ENCODE measurements at places on chromosomes 4 and X.

- no peak for DNase-seq
Measured at GRCh38 chr4:90960433-90960832, 833.2 kb downstream of the CCSER1 start.

DNA sequence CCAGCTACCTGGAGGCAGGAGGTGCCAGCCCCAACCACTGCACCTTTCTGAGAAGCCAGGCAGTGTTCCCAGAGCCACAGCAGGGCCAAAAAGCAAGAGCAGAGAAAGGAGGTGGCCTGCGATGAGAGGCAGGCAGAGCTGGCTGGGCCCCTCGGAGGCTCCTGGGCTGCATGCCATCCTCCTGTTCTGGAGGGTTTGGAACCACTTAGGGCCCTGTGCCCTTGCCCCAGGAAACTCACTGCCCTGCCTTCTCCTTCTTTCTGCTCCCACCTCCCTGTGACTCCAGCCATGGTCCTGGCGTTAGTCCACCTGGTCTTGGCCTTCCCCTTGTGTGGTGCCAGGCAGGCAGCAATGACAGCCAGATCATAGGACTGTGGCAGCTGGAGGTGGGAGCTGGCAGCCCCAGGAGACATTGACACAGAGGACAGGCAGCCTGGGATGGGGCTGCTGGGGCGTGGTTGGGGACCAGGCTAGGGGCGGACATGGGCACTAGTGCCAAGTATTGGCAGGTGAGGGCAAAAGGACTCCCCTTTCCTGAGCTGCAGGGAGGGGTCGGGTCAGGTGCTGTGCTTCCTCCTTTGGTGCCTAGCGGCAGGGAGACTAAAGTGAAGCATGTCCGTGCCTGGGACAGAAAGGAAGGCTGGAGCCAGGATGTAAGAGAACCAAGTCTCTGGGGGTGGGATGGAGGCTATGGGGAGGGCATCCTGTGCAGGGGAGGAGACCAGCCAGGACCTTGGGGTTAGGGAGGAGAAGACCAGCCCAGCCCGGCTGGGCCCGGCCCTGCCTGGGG, 1.4 kb downstream of the APLN start:
- no peak for DNase-seq

DNA sequence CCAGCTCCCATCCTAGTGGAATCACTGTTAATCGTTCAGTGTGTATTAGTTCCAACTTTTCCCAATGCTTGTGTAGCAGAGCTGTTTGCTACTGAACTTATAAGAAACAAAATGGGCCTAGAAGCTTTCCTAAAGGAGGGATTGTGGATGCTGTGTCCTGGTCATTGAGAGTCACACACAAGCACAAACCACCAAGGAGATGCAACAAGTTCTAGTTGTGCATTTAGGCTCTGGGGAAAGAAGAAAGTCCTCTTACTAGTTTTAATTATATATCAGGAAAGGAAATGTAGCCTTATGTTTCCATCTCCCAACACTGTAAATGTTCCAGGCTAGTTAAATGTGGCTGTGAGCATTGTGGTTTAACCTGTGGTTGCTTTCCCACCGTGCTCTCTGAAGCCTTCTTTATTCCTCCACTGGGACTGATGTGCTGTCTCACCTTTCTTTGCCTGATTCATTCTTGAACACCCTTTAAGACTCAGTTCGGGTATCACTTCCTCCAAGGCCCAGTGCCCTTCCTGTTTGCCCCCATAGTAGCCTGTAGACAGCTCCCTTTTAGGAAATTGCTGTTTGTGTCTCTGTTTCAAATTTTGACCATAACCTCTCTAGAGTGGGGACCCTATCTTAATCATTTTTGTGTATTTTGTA, 34.3 kb downstream of the ATP10D start:
- DNase-seq = no peak

DNA sequence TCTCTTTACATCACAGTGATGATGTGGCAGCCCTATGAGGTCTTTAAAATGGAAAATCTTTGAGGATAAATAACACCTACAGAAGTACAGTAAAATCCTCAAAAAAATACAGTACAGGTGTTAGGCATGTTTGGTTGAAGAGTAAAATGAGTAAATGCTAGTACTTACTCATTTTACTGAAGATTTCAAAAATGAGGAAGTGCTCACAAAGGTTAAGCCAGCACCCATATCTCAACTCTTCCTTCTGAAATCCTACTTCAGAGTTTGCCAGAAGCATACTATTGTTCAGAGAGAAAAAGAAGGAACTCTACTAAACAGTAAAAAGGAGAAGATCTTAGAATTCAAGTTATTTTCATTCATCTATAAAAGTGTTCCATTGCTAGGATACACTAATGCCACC, 130.9 kb downstream of the CBR4 start:
- DNase-seq = no peak

- peak; percentile 11 for DNase-seq
Measured at GRCh38 chr4:112817933-112818593, 181.1 kb downstream of the LARP7 start.

DNA sequence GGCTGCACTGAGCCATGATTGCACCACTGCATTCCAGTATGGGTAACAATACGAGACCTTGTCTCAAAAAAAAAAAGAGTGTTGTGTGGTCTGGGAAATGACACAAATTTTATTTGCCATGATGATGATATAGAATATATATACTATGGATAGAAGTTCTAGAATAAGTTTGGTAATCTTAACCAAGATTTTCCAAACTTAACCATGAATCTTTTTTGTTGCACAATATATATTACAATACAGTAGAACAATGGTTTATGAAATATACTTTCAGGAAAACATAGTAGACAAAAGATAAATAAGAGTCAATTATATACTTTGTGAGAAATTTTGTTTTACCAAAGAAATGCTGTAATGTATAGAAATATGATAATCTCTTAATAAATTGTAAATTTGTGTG, 34.8 kb downstream of the MFSD8 start:
- no peak for DNase-seq

- no peak for DNase-seq
Measured at GRCh38 chrX:22234380-22234779, 38.3 kb upstream of the CBLL2 start.

GRCh38 chr4:187603093-187604025, 392.2 kb upstream of the ZFP42 start:
- DNase-seq = no peak

DNA sequence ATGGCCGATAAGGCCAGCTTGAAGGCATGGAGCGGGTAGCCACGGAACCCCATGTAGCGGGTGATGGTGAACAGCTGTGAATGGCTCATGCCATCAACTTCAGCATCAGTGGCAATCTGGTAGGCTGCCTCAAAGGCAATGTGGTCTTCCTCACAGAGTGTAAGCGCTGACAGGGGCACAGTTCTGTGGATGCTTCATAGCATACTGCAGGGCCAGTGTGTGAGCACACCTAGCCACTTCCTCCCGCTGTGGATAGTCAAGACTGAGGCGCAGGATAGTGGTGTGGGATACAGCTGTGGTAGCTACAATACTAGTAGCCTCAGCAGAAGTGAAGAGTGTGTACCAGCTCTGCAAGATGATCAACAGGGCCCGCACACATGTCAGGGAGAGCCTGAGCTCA, 40.5 kb downstream of the C4orf33 start:
- DNase-seq = no peak

- peak; percentile 0 for DNase-seq
Measured at GRCh38 chrX:85544609-85545008, 165.1 kb upstream of the POF1B start.

DNA sequence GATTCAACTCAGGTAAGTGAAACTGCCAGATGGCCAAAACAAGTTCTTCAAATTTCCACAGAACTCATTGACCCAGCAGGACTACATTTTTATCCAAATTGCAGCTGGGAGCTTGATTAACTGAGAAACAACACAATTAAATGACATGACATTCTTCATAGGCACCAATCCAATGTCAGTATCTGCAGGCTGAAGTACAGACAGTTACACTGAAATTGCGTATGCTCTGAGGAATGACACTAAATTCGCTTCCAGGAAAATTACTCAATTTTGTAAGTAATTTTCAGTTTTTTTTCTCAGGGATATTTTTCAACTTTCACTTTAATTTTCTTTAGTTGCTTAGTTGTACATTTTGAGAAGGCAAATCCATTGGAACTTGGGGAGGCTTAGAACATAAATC, 4.5 kb downstream of the C1GALT1C1 start:
- DNase-seq = no peak

GRCh38 chr4:181611946-181612600, 631.1 kb upstream of the TENM3 start:
- DNase-seq = no peak

- no peak for DNase-seq
Measured at GRCh38 chr4:30056016-30056766, 664.0 kb upstream of the PCDH7 start.

DNA sequence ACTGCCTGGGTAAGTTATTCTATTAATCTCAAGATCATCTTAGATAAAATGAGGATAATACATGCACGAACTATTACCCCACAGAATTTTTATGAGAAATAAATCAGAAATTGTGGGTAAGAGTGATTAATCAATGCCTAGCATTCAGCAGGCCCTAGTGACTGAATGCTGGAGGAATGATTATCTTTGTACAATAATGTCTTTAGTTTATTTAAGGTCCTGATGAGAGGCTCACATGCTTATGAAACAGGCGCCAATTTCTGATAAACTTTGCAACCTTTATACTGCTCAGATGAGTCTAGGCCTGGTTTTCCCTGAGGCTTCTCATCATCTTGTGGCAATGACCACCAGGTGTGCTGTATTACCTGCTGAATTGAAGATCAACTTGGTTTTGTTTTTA, 27.8 kb upstream of the BMP2K start:
- DNase-seq = no peak

- DNase-seq = no peak
Measured at GRCh38 chrX:146934256-146934655, 119.7 kb upstream of the CXorf51A start.

DNA sequence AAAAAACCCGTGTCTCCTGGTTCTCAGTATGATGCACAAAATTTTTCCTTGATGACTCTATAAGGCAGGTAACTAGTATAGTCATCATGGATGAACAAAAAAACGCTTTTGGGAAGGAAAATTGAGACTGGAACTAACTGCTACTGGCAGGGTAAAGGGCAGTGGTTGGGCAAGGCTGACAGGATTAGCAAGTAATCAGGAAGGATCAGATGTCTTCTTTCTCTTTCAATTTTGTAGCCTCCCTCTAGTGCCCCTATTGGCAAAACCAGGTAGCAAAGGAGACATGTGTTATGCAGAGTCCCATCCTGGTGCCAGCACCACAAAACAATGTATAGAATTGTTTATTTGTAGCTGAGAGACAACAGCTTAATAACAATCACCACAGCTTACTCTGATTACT, 12.8 kb upstream of the SLITRK4 start:
- DNase-seq = no peak

DNA sequence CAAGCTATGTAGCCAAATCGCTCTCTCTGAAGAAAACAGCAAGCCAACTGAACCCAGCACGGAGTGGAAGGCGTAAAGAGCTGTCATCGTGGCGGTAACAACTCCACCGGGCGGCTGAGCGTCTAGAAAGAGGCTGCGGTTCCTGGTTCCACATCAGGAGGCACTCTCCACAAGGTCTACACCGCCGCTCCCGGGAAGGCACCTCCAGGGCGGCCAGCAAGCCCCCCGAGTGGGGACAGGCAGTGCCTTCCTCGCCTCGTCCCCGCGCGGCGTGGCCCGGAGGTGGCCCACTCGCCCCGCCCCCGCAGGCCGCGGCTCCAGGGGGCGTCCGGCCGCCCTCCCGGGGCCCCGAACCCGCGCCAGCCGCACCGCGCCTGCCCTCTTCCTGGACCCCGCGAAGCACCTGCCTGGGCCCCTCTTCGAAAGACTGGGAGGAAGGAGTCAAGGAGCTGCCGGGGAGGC, 755 bp downstream of the KLHL8 start:
- DNase-seq = peak; percentile 30

DNA sequence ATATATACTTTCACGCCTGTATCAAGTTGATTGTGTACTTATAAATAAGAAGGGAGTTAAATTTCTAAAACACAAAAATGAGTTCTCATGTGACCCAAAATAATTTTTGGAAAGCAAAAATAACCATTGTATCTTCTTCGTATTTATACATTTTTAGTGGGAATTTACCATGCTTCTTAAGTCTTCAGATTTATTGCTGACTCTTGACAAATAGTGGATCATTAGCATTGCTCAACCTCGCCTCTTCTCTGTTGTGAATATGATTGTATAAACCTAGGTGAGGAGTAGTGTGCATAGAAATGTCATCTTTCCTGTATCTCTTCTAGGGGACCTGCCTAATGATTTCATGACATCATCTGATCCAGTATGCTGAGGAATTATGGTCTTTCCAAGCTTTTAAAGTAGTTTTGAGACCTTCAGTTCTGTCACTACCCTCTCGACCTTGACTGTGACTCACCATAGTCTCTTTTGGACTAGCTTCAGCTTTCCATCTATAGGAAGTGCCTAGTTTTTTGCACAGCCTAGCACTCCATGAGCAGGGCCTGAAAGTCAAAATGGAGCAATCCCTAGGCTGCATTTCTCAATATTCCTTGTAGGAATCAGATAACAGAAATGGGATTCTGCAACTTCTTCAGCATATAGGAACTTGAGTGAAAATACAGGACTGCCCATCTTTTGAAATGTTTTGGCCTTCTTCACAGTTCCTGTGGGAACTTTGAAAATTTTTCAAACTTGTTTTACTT, 157.6 kb downstream of the ARX start:
- DNase-seq = no peak

- DNase-seq = no peak
Measured at GRCh38 chrX:31213941-31214340, 142.1 kb upstream of the FTHL17 start.

DNA sequence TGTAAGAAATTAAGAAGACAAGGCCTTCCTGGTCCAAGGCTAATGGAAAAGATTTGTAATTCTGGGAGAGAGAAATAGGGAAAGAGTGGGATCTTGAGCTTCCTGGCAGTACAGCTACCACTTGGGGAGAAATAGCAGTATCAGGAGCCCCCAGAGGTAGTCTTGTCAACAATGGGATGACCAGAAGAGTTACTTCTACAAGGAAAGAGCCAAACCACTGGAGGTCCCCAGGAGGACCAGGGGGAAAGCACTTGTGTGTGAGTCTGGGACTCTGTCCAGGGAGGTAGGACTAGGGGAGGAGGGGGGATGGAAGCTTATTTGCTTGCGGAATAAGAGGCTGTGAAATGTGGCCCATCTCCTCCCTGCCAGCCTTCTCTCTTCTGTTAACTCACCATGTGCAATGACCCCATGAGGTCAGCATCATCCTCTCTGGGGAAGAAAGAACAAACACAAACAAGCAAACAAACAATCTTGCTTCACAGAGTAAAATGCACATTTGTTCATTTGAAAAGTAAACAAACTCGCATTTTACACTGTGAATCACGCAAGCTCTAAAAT, 160.1 kb downstream of the STK32B start:
- DNase-seq = no peak

- DNase-seq = no peak
Measured at GRCh38 chr4:10162341-10163000, 45.9 kb upstream of the WDR1 start.

GRCh38 chrX:100315566-100315965, 94.5 kb downstream of the PCDH19 start:
- DNase-seq = no peak

DNA sequence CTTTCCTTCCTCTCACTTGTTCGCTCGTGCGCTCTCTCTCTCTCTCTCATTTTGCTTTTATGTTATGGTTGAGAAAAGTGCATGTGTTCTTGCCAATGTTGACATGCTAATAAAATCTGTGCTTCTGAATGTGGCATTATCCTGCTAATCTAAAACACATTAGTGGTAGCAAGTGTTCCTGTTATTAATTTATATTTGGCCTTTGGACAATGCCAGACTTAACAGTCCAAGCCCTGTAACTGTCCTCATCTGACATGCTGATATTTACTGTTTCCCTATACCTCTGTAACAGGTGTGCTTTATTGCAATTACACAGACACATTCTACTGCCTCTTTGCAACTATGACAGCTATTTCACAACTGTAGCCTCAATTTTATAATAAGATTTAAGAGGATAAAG, 2.7 kb downstream of the PPARGC1A start:
- no peak for DNase-seq

GRCh38 chr4:95267081-95267480, 281.7 kb downstream of the UNC5C start:
- DNase-seq = no peak

All from left lung (tissue), 14 donors.